Inflammatory macrophage treated with lipopolysaccharide for 4 hours (primary cell): ENCODE measurements at places on chromosomes 1 and 21.

- DNase-seq = no peak
These were observed 560.4 kb downstream of the PTBP2 start for GRCh38 chr1:97281962-97282361.

DNA sequence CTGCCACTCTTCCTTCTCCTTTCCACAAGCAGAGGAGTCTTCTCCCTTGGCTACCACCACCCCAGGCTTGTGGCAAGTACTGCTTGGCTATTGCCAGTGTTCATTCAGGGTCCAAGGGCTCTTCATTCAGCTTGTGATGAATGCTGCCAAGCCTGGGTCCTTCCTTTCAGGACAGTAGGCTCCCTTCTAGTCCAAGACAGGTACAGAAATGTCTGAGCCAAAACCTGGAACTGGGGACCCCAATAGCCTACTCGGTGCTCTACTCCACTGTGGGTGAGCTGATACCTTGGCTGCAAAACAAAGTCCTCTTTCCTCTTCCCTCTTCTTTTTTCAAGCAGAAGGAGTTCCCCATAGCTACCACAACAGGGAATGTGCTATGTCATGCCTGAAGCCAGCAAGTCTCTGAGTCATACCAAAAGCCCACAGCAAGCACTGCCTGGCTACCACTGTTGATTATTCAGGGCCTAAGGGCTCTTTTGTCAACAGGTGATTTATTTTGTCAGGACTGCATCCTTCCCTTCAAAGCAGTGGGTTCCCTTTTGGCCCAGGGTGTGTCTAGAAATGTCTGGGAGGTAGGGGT lies 268.9 kb downstream of the HHAT start:
- peak; percentile 66 for DNase-seq

DNA sequence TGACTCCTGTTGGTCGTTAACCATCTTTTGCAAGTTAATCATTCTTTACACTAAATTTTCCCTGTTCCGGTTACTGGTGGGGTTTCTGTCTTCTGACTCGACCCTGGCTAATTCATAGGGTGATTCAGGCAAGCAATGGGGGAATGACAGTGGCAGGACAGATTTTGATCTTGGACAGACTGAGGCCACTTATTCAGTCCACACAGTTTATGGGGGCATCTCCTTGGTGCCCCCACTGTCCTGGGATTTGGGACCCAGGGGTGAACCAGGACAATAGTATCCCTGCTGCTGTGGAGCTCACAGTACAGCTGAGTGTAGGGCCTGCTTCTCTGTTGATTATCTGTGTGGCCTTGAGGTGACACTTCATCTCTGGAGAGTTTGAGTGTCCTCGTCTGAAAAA lies 540.4 kb downstream of the MATN1 start:
- no peak for DNase-seq

DNA sequence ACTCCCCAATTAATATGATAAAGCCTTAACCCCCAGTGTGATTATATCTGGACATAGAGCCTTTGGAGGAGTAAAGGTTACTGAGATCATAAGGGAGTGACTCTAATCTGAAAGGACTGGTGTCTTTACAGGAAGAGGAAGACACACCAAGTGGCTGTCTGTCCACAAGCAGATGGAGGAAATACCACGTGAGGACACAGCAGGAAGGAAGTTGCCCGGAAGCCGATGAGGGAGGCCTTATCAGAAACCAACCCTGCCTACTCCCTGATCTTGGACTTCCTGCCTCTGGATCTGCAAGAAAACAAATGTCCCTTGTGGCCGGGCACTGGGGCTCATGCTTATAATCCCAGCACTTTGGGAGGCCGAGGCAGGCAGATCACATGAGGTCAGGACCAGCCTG lies 110.3 kb upstream of the CHRM3 start:
- DNase-seq = no peak
